ENCODE measurements at places on chromosomes 5 and 9.

DNA sequence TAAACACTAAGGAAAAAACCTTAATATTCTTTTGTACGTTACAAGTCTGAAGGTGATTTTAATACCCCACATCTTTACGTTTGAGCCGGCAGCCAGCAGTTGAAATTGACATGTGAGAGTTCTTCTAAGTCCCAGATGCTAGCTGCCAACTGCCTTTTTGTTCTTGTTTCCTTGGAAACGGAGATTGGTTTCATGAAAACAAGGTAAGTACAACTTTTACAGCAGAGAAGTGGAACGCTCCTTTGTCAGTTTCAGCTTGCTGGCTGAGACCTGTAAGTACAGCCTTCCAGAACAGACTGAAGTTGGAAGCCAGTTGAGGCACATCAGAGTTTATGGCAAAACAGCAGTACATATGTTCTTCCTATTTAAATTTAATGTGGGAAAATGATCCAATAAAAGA lies 1018.4 kb upstream of the ARRDC3 start:
- peak; percentile 11 for DNase-seq

DNA sequence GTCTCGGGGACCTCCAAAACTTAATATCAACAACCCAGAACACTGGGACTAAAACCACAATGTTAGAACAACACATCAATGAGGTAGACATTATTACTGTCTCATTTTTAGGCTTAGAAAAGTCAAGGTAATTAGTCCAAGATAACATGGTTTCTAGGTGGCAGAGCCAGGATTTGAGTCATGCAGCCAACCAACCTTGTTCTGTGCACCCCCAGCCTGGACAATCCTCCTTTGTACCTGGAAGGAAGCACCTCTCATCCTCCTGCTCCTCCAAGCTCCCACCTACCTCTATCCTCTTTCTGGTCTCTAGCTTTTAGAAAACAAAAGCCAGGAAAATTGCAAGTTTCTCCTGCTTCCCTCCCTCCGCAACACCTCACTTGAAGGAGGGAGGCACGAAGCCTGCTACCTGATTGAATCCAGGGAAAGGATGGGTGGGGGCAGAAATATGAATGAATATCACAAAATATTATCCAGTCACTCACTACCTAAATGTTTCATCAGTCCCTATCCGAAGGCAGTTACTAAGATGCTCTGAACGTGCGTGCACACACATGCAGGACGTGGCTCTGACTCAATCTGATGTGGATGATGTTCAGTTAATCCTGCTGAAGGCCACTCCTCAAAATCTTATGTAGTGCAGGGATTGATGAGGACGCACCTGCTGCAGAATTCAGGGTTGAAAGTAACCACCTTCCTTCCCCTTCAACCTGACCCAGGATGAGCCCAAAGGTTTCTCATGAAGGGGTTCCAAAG lies 26.3 kb upstream of the TTC1 start:
- DNase-seq = no peak

GRCh38 chr5:171388816-171389168 lies 1.1 kb downstream of the NPM1 start:
- no peak for DNase-seq

DNA sequence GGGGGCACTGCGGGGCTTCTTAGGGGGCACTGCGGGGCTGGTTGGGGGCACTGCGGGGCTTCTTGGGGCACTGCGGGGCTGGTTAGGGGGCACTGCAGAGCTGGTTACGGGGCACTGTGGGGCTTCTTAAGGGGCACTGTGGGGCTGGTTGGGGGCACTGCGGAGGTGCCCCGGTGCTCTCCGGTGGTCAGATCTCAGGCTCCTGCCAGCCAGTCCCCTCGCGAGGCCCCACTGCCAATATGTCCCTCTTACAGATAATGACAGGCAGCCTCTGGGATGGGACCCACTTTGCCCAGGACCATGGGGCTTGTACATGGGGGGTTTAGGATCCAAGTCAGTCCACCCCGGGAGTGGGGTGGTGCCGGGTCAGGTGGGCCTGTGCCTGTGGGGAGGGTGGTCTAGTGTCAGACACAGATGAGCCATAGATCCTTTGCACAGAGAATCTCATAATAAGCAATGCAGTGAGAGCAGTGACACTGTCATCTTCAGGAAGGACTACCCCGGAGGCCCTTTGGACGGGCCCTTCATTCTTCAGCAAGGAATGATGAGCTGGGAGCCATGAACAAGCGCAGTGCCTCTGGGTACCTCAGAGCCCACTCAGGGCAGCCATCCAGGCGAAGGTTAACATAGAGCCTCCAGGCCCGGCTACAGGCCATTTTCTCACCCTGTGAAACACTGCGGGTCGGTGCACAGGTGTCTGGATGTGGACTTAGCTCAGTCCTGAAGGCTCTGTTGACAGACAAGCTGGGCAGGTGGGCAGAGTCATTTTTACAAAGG lies 38.2 kb downstream of the COL5A1 start:
- no peak for DNase-seq

GRCh38 chr5:65766175-65766574 lies 44.2 kb downstream of the NLN start:
- no peak for DNase-seq

GRCh38 chr5:73215531-73215890 lies 42.5 kb downstream of the TMEM174 start:
- DNase-seq = no peak

DNA sequence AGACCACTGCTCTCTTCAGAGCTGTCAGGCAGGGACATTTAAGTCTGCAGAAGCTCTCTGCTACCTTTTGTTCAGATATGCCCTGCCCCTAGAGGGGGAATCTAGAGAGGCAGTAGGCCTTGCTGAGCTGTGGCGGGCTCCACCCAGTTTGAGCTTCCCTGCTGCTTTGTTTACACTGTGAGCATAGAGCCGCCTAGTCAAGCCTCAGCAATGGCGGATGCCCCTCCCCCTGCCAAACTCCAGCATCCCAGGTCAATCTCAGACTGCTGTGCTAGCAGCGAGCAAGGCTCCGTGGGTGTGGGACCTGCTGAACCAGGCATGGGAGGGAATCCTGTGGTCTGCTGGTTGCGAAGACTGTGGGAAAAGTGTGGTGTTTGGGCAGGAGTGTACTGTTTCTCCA lies 59.9 kb downstream of the CAVIN4 start:
- DNase-seq = no peak

GRCh38 chr5:610011-610743 lies 2.0 kb upstream of the CEP72 start:
- no peak for DNase-seq

DNA sequence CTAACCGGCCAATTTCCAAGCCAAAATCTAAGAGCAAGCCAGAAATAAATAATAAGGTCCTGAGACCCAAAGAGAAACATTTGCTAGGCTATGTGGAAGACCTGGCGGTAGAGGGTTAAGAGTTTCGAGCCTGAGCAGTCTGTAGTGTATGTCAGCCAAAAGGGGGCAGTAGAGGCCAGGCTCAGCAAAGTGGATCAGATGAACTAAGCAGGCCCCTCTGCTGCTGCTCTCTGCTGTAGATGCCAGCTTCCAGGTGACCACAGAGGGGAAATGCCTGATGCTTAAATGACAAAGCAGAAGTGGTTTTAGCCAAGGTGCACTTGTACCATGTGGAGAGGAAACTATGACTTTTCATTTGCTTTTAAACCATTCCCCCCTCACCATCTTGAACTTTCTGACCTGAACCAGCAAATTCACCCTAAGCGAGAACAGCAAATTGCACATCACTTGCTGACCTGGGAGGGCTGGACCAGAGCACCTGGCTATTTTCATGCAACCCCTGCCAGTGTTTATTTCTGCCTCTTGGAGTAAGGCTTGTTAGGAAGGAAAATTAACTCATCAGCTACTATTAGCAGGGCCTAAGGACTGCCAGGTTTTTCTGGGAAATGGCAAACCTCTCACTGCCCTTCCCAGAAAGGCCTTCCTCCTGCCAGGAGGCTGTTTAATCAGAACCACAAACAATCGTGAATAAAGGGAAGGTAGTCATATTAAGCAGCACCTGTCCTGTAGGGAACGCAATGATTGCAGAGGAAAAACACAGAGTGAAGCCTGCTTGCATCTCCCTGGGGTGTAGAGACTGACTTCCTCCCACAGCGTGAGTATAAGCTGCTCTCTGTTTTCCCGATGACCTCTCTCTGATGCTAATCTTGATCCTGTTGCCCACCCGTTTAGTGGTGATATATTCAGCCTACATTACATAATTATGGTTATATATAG lies 818.2 kb downstream of the TLR4 start:
- DNase-seq = peak; percentile 60

- peak; percentile 73 for DNase-seq
These were observed 41.9 kb upstream of the AGXT2 start for GRCh38 chr5:35089334-35090314.

GRCh38 chr5:4205398-4205797 lies 609.8 kb downstream of the IRX1 start:
- no peak for DNase-seq

GRCh38 chr9:105621001-105621400 lies 41.3 kb upstream of the TAL2 start:
- no peak for DNase-seq

- DNase-seq = no peak
These were observed 3.2 kb downstream of the ADAMTS12 start for GRCh38 chr5:33888587-33888986.

GRCh38 chr5:128480906-128481633 lies 57.0 kb downstream of the FBN2 start:
- no peak for DNase-seq

DNA sequence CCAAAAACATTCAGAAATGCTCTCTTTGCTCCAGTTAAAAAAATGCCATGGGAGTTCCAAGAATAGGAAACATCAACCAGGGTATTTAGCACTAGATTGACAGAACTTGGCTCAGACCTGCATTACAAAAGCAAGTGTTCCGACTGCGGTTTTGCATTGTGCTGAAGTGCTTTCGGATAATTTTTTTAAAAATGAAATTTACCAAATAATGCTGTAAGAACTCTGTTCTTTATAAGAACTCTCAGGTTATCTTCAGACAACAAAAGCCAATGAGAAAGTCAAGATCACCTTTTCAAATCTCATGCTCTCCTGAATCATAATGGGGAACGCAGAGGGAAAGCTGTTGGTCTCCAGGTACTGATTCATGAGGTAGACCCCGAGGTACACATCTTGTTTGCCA lies 483 bp upstream of the PLPP6 start:
- DNase-seq = no peak

GRCh38 chr9:87198716-87199115 lies 251.4 kb upstream of the GAS1 start:
- DNase-seq = no peak

DNA sequence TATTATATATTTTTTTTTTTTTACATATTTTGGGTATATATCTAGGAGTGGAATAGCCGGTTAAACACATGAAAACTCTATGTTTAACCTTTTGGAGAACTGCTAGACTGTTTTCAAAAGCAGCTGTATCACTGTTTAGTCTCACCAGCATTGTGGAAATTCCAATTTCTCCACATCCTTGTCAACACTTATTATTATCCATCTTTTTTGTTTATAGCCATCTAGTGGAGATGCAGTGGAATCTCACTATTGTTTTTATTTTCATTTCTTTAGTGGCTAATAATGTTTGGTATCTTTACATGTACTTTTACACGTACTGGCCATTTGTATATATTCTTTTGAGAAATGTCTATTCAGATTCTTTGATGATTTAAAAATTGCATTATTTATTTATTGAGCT lies 22.7 kb upstream of the CCDC180 start:
- DNase-seq = peak; percentile 3

DNA sequence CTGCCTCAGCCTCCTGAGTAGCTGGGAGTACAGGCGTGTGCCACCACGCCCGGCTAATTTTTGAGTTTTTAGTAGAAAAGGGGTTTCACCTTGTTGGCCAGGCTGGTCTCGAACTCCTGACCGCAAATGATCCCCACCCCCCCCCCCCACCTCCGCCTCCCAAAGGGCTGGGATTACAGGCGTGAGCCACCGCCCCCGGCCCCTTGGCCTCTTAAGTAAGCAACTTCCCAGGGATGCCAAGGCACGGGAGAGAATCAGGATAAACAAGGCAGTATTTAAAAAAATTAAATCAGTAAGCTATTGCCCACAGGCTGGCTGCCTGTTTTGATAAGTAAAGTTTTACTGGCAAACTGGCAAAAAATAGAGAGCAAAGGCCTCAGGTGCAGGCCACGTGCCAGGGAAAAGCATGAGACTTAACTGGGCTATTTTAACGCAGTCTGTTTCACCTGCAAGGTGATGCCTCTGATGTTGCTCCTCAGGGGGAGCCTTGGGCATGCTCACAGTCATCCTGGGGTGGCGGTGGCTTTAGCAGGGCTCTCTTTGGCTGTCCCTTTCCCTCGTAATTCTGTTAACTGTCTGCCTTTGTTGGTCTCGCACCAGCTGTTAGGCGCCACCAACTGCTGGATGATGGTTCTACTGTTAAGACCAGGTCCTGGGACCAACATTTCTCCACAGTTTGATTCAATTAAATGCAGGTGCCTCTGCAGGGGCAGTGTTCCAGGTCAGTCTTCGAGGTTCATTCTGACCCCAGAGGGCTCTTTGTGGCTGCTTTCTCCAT lies 19.4 kb upstream of the RNF130 start:
- DNase-seq = peak; percentile 41
